ENCODE measurements at places on chromosomes 5 and 9.

DNA sequence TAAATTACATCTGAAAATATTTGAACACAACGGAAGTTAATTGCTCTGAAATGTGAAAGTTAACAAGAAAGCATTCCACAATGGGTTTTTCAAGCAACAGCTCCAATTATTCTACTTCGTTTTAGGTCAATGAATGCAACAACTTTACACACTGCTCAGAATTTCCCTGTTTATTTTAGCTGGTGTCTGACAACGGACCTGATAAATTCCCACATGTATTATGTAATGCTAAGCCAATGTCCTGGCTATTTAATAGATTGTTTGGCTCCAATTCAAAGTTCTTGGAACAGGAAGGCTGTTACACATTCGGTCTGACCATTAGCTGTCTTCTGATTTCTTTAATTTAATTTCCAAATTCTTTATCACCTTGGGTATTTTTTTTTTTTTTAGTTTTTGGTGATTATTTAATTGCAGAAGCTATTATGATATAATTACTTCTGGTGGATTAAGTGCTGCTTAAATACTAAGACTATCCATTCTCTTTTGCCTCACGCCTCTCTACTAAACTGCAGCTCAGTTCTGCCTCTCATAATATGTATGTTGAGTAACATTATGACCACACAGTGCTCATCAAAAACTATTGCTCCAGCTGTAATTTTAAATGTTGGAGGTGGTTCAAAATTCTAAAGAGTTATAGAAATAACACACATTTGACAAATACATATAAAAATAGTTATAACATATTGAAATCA lies 57.9 kb downstream of the MEF2C start:
- no peak for DNase-seq

- DNase-seq = no peak
Observed at GRCh38 chr5:14753947-14754346, 89.4 kb downstream of the OTULIN start.

DNA sequence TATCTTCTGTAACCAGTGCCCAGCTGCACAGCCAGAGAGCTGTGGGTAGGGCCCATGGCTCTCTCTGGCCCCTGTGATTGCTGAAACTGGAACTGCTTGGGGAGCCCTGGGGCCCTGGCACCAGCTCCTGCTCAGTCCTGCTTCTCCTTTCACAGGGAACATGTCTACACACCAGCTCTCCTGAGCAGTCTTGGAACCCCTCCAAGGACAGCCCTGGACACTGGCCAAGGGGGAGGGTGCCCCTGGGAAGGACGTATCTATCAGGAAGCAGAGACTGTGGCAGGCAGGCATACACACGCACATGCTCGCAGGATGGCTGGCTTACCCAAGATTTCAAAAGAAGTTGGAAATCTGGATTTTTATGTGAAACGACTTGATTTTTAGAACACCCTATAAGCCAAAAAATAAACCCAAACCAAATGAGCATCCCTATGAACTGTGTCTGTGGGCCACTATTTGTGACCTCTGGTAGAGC lies 8.8 kb upstream of the TRAF1 start:
- no peak for DNase-seq

- no peak for DNase-seq
Observed at GRCh38 chr5:158812408-158812807, 287.3 kb downstream of the EBF1 start.

- no peak for DNase-seq
Observed at GRCh38 chr9:89519366-89519805, 21.5 kb upstream of the SEMA4D start.

- no peak for DNase-seq
Observed at GRCh38 chr5:56802205-56802604, 13.1 kb upstream of the MAP3K1 start.

All from stimulated activated naive CD4-positive, alpha-beta T cell treated with Interleukin-2 at 50 U/mL for 16 hours (primary cell).